Diencephalon (tissue), 1 donor: ENCODE measurements at places on chromosomes 7 and 10. TPM values are rescaled to one million over a fixed set of nuclear protein-coding genes. Genes with fewer than 3 reads are reported as not detected.

Gene AKR1D1
- not detected for total RNA-seq

Gene ANKRD30A
- not detected for total RNA-seq

Gene PPP1R3C
- total RNA-seq = 47.3 TPM

Gene RAB19
- not detected for total RNA-seq

Gene CPA2
- total RNA-seq = not detected

Gene ACTL6B
- 90.4 TPM for total RNA-seq

Gene CAMK2B
- 112 TPM for total RNA-seq
